ENCODE measurements at places on chromosomes 7 and 10. TPM values are rescaled to one million over a fixed set of nuclear protein-coding genes. Genes with fewer than 3 reads are reported as not detected.
A peak's percentile ranks its signal among the peaks of the same experiment; 100 is the strongest.

GRCh38 chr10:71348850-71349249 lies 29.8 kb downstream of the SLC29A3 start:
- H3K4me3 ChIP-seq: no peak overlapping the region
- no peak overlapping the region for H3K27ac ChIP-seq
- H3K4me1 ChIP-seq: no peaks in the 10 kb centered on the region
- H3K27me3 ChIP-seq: no peaks in the 10 kb centered on the region
- no peaks in the 10 kb centered on the region for H3K36me3 ChIP-seq

DNA sequence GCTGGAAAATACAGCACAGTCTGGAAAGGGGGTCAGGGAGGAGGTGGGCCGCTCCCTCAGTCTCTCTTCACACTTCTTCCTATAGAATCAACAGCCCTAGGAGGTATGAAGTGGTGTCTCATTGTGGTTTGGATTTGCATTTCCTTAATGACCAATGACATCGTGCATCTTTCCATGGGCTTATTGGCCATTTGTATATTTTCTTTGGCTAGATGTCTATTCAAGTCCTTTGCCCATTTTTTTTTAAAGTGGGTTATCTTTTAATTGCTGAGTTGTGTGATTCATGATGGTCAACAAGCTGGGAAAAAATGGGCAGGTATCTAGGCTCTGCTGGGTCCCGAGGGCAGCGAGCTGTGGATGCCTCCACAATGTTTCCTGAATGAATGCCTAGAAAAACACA lies 29.1 kb downstream of the TMEM130 start:
- H3K4me3 ChIP-seq: no peak overlapping the region
- DNase-seq: no peak
- peaks cover 3% of the 10 kb centered on the region for H3K27me3 ChIP-seq
- H3K4me1 ChIP-seq: no peaks in the 10 kb centered on the region
- H3K36me3 ChIP-seq: no peaks in the 10 kb centered on the region

- no peak overlapping the region for H3K4me3 ChIP-seq
- H3K27ac ChIP-seq: no peak overlapping the region
- no peaks in the 10 kb centered on the region for H3K27me3 ChIP-seq
- no peaks in the 10 kb centered on the region for H3K36me3 ChIP-seq
- DNase-seq: no peak
Observed at GRCh38 chr7:51067757-51068156, 248.9 kb downstream of the COBL start.

- no peaks in the 10 kb centered on the region for H3K4me1 ChIP-seq
- no peak for DNase-seq
- no peaks in the 10 kb centered on the region for H3K36me3 ChIP-seq
- H3K27ac ChIP-seq: no peak overlapping the region
- no peak overlapping the region for H3K4me3 ChIP-seq
Observed at GRCh38 chr7:139984642-139985539, 77.9 kb downstream of the PARP12 start.

SPDYE6 gene
- not detected for total RNA-seq

DNA sequence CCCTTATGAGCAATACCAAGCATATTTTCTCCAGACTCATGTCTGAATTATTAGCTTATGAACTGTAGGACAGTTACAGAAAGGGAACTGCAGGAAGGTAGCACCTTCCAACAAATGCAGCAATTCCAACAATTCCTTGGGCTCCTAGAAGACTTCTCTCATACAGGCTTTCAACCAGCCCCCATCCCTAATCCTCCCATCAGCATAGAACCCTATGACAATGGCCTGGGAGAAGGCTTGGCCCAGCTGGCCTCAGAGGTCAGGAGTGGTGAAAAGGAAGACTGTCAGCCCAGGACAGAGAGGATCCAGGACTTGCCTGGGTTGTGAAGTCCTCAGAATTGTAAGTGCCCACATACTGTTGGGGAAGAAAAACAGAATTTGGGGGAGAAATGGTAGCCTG lies 5.9 kb downstream of the VPS41 start:
- DNase-seq: no peak
- H3K4me3 ChIP-seq: no peak overlapping the region
- H3K4me1 ChIP-seq: peaks cover 3% of the 10 kb centered on the region
- no peak overlapping the region for H3K27ac ChIP-seq
- H3K27me3 ChIP-seq: no peaks in the 10 kb centered on the region

GRCh38 chr7:5229451-5230264 lies 39.6 kb downstream of the WIPI2 start:
- no peaks in the 10 kb centered on the region for H3K27me3 ChIP-seq
- H3K4me3 ChIP-seq: no peak overlapping the region
- no peak for DNase-seq
- H3K27ac ChIP-seq: no peak overlapping the region
- H3K36me3 ChIP-seq: peaks cover 80% of the 10 kb centered on the region

- DNase-seq: no peak
- H3K36me3 ChIP-seq: no peaks in the 10 kb centered on the region
- H3K4me1 ChIP-seq: peaks cover 28% of the 10 kb centered on the region
- H3K27ac ChIP-seq: peak overlapping the region; percentile 77
Observed at GRCh38 chr10:6123532-6123931, 34.7 kb downstream of the RBM17 start.

ABCC2 gene
- total RNA-seq: 1.2 TPM

DNA sequence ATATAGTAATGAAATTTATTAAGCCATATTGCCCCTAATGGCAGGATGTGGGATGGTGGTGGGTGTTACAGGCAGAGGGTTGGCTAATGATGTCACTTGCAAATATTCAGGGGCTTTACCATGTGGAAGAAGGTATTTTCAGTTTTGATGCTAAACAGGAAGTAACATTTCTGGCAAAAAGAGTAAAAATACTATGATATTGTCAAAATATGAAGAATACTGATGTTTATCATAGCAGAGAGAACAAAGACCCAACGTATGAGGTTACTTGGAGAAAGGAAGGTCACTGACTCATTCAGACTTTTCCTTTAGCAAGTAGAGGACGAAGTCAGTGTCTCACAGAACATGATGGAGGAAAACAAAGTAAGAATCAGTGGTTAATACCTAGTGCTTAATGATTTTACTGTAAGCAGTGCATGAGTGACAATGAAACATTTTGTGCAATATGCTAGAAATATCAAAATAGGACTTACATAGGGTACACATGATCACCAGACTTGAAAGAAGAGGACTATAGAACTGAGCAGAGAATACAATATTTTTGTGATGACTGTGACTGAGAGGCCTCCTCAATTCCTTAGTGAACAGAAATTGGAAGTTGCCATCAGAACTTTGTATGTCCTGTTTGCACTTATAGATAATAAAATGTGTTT lies 89.7 kb upstream of the STEAP4 start:
- H3K36me3 ChIP-seq: no peaks in the 10 kb centered on the region
- DNase-seq: no peak
- no peak overlapping the region for H3K27ac ChIP-seq
- H3K4me1 ChIP-seq: no peaks in the 10 kb centered on the region
- H3K4me3 ChIP-seq: no peak overlapping the region

TAS2R5 gene
- total RNA-seq: 0.98 TPM

DNA sequence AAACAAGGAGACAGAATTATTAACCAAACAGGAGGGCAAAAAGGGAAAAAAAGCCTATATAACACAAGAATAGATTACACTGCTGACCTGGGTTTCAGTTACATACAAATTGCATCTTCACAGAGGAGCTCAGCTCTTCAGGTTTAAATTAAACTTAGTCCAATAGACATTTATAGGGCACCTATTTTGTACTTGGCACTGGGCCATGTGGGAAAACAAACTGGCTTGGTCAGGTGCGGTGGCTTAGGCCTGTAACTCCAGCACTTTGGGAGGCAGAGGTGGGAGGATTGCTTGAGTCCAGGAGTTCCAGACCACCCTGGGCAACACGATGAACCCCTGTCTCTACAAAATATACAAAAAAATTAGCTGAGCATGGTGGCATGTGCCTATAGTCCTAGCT lies 62.3 kb upstream of the CCDC6 start:
- H3K36me3 ChIP-seq: no peaks in the 10 kb centered on the region
- no peak for DNase-seq
- H3K4me3 ChIP-seq: no peak overlapping the region
- H3K27ac ChIP-seq: no peak overlapping the region

DNA sequence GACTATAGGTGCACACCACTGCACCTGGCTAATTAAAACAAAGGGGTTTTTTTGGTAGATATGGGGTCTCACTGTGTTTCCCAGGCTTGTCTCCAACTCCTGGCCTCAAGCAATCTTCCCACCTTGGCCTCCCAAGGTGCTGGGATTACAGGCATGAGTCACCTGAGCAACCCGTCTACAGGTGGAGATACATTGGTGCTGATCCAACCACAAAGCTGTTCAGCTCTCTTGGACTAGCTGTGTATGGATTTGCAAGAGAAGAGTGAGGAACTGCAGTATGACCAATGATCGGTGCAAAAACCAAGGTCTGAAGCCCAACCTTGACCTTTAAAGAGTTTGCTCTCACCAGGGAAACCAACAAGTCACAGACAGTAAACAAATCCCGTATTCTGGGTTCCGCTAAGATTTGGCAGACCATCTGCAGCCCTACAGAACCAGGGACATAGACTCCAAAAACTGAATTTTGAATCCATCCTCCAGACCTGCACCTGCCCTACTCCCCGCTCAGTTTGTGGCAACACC lies 18.9 kb downstream of the EPHB4 start:
- no peaks in the 10 kb centered on the region for H3K27me3 ChIP-seq
- H3K4me3 ChIP-seq: no peak overlapping the region

DNA sequence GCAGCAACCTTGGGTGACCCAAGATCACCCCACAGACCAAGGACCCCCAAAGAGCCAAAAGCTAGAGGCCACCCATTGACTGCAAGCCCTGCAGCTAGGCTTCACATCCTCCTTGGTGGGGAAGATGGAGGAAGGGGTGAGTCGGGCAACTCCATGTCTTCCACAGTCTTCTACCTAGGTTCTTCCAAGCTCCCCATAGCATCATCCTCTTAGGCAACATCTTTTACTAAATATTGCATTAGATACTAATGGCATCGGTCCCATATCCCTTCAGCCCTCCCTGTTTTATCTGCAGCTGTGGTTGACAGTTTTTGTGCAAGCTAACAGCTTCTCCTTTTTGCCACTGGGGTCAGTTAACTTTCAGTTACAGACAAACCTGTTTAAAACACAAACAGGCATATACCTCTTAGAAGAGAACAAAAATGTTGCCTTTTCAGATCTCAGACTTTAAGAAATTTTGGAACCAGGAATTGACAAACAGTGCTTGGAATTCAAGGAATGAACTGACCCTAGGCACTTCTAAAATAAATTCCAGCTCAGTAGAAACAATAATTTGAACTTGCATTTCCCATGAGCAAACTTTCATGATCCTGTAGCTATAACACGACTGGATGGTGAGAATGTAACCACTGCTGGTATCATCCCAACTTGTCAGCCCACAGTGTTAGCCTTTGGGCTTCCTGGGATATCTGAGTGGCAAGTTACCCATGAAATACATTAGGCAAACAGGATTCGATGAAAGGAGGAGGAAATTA lies 33.9 kb upstream of the MSMB start:
- H3K27me3 ChIP-seq: no peaks in the 10 kb centered on the region
- no peaks in the 10 kb centered on the region for H3K36me3 ChIP-seq
- no peak overlapping the region for H3K4me3 ChIP-seq
- no peak for DNase-seq
- no peak overlapping the region for H3K27ac ChIP-seq
- no peaks in the 10 kb centered on the region for H3K4me1 ChIP-seq

- DNase-seq: no peak
- H3K4me1 ChIP-seq: peaks cover 17% of the 10 kb centered on the region
- no peaks in the 10 kb centered on the region for H3K36me3 ChIP-seq
- no peak overlapping the region for H3K27ac ChIP-seq
- H3K4me3 ChIP-seq: no peak overlapping the region
Observed at GRCh38 chr10:124040451-124041188, 52.8 kb downstream of the CHST15 start.

GRCh38 chr10:71217266-71218045 lies 5.1 kb downstream of the UNC5B start:
- H3K36me3 ChIP-seq: no peaks in the 10 kb centered on the region
- no peak overlapping the region for H3K27ac ChIP-seq
- peak overlapping the region; percentile 57 for H3K4me3 ChIP-seq
- no peaks in the 10 kb centered on the region for H3K27me3 ChIP-seq
- H3K4me1 ChIP-seq: peaks cover 8% of the 10 kb centered on the region

GRCh38 chr7:897771-898376 lies 21.5 kb downstream of the GET4 start:
- DNase-seq: no peak
- H3K27ac ChIP-seq: no peak overlapping the region
- no peaks in the 10 kb centered on the region for H3K27me3 ChIP-seq
- no peak overlapping the region for H3K4me3 ChIP-seq
- H3K4me1 ChIP-seq: no peaks in the 10 kb centered on the region

DNA sequence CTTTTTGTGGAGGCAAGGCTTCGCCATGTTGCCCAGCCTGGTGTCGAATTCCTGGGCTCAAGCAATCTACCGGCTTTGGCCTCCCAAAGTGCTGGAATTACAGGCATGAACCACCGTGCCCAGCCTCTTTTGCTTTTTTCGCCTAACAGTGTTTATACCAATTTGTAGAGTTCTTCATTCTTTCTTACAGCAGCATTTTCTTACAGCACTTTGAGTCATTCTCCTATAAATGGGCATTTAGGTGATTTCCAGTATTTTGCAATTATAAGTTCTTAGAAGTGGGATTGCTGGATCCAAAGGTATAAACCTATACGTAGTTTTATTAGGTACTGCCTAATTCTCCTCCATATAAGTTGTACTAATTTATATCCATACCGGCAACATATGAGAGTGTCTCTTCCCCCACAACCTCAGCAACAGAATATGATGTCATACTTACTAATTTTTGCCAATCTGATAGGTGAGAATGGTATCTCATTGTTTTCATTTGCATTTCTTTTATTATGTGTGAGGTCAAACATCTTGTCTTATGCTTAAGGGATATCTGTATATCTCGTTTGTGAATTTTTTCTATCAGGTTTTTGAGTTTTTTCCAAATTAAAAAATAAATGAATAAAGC lies 39.1 kb downstream of the SUFU start:
- no peak overlapping the region for H3K27ac ChIP-seq
- no peaks in the 10 kb centered on the region for H3K27me3 ChIP-seq
- H3K4me1 ChIP-seq: peaks cover 8% of the 10 kb centered on the region
- no peak overlapping the region for H3K4me3 ChIP-seq
- DNase-seq: no peak

DNA sequence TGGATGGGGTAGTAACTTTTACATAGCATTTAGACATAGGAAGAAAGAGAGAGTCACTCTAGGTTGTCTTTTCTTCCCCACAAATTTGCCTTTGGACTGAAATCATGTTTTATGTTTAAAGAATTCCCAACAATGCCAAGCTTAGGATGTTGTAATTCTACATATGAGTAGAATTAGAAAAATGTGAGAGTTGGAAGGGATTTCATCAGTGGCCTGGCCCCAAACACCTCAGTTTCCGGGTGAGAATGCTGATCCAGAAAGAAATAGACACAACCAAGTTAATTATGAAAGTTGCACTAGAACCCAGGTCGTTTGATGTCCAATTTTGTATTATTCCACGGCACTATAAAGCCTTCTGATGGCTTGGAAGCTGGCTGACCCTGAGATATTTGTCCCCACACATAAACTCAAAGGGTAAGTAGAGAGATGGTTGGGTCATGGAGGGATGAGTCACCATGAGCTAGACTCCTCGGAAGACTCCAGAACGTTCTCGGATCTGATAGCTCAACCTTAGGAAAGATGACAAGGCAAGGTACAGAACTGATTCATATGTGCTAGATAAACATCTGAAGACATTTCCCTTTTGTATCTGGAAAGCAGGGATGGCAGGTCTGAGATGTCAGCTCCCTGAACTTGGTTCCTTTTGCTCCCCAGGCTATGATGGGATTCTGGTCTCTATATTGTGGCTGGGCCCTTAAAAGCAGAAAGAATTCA lies 48.8 kb upstream of the SLC35B4 start:
- H3K4me1 ChIP-seq: no peaks in the 10 kb centered on the region
- H3K27ac ChIP-seq: no peak overlapping the region
- no peaks in the 10 kb centered on the region for H3K36me3 ChIP-seq
- no peaks in the 10 kb centered on the region for H3K27me3 ChIP-seq
- no peak overlapping the region for H3K4me3 ChIP-seq

MKLN1 gene
- total RNA-seq: 58.7 TPM
